ENCODE measurements at places on chromosomes 7 and 10. TPM values are rescaled to one million over a fixed set of nuclear protein-coding genes. Genes with fewer than 3 reads are reported as not detected.

GPR15LG gene
- not detected for total RNA-seq

CRPPA gene
- 1.1 TPM for total RNA-seq

CYP3A7 gene
- not detected for total RNA-seq

COL28A1 gene
- total RNA-seq: 0.29 TPM

POU6F2 gene
- 0.19 TPM for total RNA-seq

OGDHL gene
- total RNA-seq: 0.22 TPM

Measured in MCF 10A (cell line).